ENCODE measurements at places on chromosomes 11 and 22. TPM values are rescaled to one million over a fixed set of nuclear protein-coding genes. Genes with fewer than 3 reads are reported as not detected.

The INTS4 gene
- 29.7 TPM for total RNA-seq

The INPP5J gene
- 0.29 TPM for total RNA-seq

The NPAS4 gene
- total RNA-seq = not detected

The CCDC15 gene
- 11.4 TPM for total RNA-seq

The SMTNL1 gene
- total RNA-seq = not detected

The HBE1 gene
- 4.6 TPM for total RNA-seq

The OR51B4 gene
- not detected for total RNA-seq

The KRTAP5-1 gene
- not detected for total RNA-seq

The GRIA4 gene
- not detected for total RNA-seq

The PIK3IP1 gene
- 3.0 TPM for total RNA-seq

The MAPK8IP1 gene
- 3.0 TPM for total RNA-seq

The SLC43A3 gene
- total RNA-seq = 64.5 TPM

The TRIM49 gene
- not detected for total RNA-seq

The BRD1 gene
- total RNA-seq = 8.2 TPM

The NAALADL1 gene
- not detected for total RNA-seq

The TRIM21 gene
- 19.0 TPM for total RNA-seq

The GRM5 gene
- total RNA-seq = under 0.01 TPM

The CCDC86 gene
- 13.5 TPM for total RNA-seq

The SYT9 gene
- total RNA-seq = not detected

The PRR5L gene
- total RNA-seq = 42.0 TPM

The MS4A18 gene
- not detected for total RNA-seq

The C11orf52 gene
- total RNA-seq = not detected

All from RPMI7951 (cell line).